Stimulated activated CD8-positive, alpha-beta memory T cell treated with anti-CD3 and anti-CD28 coated beads, Interleukin-4, amount 100 ng/mL, for 24 hours (primary cell): ENCODE measurements at places on chromosomes 1 and 21.

GRCh38 chr1:184419350-184420161 is 32.7 kb downstream of the C1orf21 start:
- no peak for DNase-seq

- DNase-seq, result no peak
These were observed 184.7 kb downstream of the ETS2 start for GRCh38 chr21:38990424-38990794.

GRCh38 chr1:156417401-156418020 is 48.5 kb downstream of the RHBG start:
- no peak for DNase-seq

DNA sequence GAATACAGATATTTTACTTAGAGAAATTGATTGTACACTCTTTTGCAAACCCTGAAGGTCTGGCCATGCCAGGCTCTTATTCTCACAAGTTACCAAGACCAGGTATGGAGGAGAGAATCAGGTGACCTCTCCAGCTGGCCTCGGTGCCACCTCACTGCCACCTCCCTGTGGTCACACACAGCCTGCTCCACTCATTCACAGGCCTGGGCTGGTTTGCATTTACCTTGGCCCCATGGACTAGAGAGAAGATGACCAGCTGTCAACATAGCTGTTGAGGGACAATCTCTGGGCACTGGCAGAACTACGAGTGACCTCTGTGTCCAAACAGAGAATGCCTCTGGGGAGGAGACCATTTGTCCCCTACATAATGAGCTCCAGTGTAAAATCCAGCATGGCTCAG is 291.2 kb upstream of the RUNX1 start:
- no peak for DNase-seq

DNA sequence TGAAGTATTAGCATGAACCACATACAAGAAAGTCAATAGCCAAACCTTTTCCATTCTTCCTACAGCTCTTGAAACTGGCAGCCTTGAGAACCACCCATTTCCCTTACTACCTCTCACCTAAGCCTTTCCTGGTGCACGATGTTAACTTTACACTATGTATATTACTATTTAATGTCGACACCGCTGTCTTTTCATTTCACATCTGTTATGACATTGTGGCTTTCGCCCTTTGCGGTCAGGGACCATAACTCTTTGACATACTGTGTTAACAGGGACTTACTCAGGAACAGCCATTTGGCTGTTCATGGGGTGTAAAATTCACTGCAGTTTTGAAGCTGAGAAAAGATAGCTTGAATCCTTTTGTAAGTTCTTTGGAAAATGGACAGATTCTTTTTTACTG is 21.1 kb upstream of the GPR88 start:
- no peak for DNase-seq

DNA sequence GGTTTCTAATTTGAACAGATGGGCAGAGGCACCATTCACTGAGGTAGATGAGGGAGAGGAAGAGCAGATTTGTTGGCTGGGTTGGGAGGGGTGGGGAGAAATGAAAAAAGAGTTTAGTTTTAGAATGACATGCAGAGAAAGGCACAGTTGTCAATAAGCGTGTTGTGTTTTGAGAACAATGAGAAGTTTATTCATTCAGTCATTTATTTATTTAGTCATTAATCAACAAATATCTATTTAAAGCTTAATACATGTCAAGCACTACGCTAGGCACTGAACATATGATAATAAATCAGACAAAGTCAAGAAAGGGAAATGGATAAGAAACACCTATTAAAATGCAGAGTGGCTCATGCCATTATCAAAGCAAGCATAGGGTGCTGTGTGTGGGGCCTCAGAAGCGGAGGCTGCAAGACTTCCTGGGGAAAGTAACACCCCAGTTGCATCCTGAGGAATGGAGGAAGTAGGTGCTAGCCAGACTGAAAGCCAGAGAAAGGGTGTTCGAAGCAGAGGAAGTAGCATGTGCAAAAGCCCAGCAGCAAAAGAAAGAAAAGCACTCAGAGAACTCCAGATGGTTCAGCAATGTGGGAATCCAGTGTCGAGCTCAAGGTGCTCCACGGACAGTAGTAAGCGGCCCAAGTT is 114.1 kb downstream of the RNF220 start:
- no peak for DNase-seq

- no peak for DNase-seq
These were observed 905 bp downstream of the LIX1L start for GRCh38 chr1:145956781-145957442.

- DNase-seq, result no peak
These were observed 113.9 kb downstream of the MATN1 start for GRCh38 chr1:30609336-30609998.

DNA sequence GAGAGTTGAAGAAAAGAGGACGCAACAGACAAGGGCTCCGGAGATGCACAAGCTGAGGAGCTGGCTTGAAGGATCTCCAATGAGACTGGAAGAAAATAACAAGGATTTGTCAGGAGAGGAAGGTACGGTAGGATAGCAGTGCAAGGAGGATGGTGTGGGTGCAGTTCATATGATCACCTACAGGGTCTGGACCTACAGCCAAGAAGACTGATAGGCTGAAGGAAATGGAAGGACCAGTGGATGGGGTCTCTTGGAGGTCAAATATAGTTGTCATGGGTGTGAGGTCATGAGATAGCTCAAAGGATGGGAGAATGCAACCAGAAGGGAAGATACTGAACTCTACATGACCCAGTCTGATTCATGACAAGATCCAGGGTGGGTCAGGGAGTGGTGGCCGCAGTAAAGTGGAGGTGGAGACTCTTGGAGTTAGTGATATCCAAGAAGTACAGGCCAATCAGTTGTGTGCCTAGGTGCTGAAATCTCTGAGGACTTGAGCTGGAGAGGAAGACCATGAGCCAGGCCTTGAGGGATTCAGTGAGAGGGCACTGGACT is 15.3 kb upstream of the KANK4 start:
- no peak for DNase-seq

DNA sequence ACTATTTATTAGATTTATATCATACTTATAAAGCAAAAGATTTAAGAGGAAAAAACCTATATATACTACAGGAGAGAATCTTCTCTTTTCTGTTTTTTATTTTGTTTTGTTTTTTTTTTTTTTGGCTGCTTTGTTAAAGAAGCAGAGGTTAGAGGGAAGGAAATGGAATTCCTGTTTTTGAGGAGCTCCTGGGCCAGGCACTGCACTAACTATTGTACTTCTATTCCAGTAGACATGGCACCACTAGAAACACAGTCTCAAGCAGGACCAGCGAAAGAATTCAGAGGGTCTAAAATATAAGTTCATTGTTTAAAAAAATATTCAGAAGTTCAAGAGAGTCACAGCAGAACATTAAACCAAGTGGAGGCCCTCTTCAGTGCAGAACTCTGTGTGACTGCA is 54.7 kb upstream of the CNN3 start:
- DNase-seq, result no peak

GRCh38 chr1:83905315-83905907 is 93.5 kb downstream of the TTLL7 start:
- no peak for DNase-seq

GRCh38 chr1:177966199-177966598 is 3.7 kb downstream of the SEC16B start:
- DNase-seq, result no peak

- no peak for DNase-seq
These were observed 5.3 kb downstream of the FCER1A start for GRCh38 chr1:159307346-159308020.

DNA sequence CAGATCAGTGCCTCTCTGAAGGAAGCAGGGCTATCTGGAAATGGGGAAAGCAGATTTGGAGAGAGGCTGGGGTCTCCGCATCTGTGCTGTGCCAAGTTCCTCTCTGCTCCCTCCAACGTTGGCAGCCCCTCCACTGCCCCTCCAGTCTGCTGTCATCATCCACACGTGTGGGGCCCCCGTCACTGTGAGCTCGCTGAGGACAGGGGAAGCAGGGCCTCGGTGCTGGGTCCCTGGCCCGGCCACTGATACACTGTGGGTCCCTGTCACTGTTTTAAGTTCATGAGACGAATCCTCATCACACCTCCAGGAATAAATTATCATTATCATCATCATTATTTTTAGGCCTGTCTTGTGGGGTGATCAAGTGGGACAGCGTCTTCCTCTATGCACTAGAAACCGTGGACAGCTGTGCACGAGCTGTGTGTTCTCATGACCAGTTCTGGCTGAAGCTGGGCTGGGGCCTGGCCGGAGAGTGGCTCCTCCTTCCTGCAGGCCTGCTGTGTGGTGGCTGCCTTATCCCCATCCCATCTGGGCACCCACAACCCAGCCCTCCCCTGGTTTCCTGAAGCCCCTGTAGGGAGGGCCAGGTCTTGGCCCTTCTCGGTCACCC is 52.2 kb downstream of the DMRTB1 start:
- no peak for DNase-seq

DNA sequence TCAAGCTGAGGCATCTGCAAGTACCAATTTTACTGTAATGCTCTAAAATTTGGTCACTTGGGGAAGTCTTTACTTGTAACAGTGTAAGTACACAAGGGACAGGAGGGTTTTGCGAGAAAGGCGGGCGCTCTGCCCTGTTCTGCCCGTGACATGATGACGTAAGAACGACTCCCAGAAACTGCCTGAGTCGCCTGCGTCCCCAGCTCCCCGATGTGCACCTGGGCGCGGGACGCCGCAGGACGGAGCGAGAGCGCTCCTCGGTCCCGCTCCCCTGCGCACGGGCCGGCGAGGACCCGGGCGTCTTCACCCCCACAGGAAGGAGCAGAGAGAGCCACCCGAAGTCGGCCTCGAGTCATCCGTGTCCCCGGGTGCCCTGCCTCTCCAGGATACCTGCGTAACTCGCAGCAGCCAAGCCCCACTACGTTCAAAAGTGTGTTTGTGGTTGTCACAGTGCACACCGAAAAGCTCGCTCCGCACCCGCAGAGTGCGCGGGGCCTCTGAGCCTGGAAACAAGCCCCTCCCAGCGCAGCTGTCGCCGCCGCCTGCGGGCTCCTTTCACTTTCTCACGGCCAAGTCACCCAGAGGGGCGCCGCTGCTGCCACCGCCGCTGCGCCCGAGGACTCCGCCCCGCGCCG is 3.3 kb upstream of the ZBTB18 start:
- DNase-seq, result no peak

DNA sequence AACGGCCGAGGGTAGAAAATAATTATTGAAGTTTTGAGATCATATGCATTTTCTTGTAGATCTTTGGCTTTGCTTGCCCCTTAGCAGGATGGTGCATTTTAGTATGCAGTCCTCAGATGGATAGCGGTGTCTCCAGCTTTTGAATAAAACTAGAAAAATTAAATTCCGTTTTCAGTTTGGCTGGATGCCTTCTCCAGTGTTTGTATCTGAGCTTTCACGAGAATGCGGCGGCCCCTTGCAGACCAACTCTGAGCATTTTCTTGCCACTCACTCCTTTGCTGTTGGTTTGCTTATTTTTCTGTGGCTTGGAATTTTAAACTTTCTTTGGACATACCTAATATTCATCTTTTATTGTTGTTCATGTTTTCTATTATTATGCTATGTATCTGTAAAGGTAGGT is 192.6 kb downstream of the NFIA start:
- DNase-seq, result no peak

GRCh38 chr1:204344665-204345355 is 14.9 kb downstream of the PLEKHA6 start:
- DNase-seq, result no peak

DNA sequence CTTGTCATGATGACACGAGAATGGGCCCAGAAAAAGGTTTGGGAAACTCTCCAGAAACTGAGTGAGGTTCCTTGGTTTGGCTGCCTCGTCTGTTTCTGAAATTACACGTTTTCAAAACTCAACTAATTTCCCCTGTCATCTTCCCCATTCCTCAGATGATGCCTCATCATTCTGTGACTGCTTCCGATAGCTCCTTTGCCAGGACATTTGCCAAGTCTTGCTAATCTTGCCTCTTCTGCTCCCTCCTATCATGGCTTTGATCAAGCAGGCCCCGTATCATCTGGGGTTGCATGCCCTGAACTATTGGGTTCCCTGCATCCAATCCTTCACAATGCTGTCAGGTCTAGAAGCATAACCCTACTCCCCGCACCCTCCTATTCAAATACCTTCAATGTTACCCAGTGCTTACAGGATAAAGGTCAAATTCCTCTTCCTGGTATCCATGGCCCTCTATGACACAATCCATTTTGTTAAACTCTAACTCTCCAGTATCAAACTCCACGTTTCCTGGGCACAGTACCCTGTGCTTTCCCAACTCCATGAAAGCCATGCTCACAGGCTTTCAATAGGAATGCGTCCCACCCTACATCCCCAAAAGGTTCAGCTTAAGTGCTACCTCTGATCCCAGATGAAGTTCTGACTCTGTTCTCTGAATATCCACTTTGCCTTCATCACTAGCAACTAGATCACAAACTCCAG is 22.2 kb upstream of the TMEM200B start:
- DNase-seq, result no peak

DNA sequence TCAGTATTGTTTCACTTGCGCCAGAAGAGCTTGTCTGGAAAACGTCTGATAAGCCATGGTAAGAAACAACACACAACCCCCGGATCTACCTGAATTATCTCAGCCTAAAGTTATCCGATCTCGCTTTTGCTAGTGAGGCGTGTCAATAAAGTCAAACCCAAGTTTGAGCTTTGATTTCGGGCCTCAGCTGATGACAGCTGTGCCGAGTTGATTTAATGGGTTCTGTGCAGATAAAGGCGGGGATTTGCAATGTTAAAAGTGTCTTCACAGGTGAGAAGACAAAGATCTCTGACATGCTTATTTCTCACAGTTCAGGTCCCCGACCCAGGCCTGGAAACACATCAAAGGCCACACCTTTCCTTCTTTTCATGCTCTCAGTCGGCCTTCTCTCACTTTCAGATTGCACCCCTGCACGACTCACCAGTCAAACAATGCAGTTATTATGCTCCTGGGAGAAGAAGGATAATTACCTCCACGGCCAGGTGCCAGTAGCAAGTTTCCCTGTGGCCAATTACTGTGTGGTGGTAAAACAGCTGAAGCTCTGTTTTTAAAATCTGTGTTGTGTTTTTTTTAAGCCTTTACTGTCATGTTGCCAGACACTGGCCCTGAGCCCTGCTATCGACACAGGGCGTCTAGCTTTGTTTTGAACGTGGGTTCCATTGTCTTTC is 245.3 kb upstream of the RUNX1 start:
- no peak for DNase-seq

DNA sequence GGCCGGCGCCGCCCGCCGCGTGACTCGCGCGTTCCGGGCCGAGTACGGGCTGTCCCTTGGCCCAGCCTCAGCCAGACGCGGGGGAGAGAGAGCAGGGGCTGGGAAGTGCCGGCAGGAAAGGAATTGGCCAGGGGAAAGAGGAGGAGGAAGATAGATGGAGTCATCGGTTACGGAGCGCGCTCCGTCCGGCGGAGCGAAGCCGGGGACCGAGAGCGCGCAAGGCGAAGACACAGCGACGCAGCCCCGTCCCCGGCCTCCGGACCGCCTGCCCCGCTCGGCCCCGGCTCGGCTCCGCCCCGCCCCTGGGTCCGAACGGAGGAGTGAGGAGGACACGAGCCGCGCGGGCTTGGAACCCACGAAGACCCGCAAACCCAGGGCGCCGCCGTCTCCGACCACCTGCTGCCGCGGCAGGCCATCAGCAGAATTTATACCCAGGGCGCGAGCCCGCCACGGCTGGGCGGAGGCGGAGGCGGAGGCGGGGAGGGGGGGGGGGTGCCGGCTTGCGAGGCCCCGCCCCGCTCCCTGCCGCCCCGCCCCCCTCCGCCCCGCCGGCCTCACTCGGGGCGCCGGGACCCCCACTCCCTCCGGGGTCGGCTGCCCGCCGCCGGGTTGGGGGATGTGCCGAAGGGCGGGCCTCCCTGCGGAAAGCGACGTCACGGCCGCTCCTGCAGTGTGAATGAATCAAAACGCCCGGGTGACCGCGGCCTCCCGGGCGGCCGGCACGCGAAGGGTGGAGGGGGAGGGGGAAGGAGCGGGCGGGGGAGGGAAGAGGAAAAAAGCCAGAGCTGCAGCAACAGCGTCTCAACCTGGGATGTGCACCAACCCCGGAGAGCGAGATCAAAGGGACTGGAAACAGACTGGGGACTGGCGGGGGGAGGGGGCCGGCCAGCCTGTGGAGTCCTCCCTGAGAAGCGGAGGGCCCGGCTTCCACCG is at the start of gene LHX4:
LHX4 (plus strand) TSS at position 782 of the 933 bp plus-strand sequence. CDS start 266 bp downstream, outside the sequence.
- DNase-seq, result no peak
